ENCODE measurements at places on chromosomes 12 and 14.
A peak's percentile ranks its signal among the peaks of the same experiment; 100 is the strongest.

DNA sequence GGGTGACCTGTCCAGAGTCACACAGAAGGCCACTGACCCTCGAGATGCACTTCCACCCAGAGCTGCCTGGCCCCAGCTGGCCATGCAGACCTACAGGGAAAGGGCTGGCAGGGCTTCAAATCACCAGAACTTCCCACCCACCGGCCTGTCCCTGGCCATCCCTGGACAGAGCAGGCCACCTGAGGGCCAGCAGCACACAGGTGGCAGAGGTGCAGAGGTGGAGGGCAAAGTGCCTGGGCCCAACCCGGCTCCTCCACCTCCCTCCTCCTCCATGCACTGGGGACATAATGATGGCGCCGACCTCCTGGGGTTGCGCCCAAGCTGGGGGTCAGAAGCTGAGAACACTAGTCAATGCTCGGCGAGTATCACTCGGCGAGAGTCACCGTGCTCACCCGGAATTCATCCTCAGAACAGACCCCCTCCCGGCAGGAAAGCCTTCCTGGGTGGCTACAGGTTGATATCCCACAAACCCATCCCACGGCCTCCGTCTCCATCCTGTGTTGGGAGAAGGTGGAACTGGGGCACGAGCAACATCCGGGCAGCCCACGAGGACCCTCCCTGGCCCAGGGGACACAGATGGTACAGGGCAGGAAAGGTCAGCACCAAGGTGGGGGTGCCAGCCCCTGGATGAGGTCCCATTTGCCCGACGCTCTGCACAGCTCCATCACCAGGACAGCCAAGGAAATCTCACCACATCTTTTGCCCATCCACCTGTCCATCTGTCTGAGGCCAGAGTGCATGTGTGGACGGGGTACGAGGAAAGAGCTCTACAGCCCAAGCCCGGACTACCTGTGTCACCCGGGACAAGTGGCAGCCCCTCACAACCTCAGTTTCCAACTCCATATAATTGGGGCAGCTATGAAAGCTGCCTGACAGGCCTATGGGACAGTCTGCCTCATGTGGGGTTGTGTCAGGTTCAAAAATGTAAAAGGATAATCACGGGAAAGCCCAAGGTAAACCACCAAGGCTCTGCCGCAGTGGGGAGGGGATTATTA is 10.8 kb downstream of the BEGAIN start:
- DNase-seq: no peak

- no peak for DNase-seq
Measured at GRCh38 chr14:33786091-33786825, 164.6 kb downstream of the EGLN3 start.

GRCh38 chr12:5589054-5589453 is 157.1 kb downstream of the NTF3 start:
- DNase-seq: no peak

GRCh38 chr14:104978746-104979691 is 845 bp upstream of the AHNAK2 start:
- DNase-seq: no peak

- DNase-seq: no peak
Measured at GRCh38 chr12:68406134-68406576, 74.0 kb upstream of the MDM1 start.

- no peak for DNase-seq
Measured at GRCh38 chr12:1928439-1929121, 10.1 kb upstream of the CACNA2D4 start.

DNA sequence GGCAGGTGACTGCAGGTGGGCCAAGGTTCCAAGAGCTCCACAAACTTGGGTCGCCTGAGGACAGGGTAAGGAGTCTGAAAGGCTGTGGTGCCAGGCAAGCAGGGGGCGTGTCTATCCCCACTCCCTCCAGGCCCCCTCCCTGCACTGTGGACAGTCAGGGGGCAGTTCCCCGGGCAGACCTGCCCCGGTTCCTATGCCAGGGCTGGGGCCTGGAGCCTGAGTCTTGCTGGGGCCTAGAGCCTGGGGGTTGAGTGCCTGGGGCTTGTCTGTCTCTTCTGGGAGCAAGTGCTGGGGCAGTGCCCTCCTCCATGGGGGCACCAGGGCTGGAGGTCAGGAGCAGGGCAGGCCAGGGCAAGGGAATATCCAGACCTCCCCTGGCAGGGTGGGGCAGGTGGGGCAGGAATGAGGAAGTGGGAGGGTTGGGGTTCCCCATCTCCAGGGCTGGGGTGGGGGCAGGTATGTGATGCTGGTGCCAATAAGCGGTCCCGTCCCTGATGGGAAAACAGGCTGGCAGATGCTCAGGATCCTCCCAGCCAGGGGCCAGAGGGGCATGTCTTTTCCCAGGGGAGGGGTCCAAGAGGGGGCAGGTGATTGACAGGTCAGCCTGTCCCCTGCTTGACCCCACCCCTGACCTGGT is 11.9 kb upstream of the TNFAIP2 start:
- no peak for DNase-seq

DNA sequence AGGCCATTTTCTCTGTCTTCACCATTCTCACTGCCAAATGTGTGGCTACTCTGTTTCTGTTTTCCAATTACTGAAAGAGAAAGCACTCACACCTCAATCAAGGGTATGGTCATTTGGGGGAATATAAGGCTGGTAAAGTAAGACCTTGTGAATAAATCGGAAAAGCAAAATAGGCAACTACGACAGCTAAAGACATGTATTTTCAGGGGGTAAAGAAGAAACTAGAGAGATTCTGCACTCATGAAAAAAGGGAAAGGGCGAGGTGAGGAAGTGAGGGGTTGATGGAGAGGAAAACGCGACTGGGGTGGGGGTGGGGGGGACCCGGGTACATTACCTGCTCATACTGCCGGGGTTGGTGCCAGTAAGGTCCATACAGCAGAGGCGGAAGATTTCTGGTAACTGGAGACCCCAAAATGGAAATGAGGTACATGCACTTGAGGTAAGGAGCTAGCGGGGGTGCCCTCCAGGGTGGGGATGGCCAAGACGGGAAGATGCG is 19.3 kb downstream of the CHD8 start:
- no peak for DNase-seq

GRCh38 chr14:36767603-36768281 is 106.1 kb downstream of the PAX9 start:
- no peak for DNase-seq

DNA sequence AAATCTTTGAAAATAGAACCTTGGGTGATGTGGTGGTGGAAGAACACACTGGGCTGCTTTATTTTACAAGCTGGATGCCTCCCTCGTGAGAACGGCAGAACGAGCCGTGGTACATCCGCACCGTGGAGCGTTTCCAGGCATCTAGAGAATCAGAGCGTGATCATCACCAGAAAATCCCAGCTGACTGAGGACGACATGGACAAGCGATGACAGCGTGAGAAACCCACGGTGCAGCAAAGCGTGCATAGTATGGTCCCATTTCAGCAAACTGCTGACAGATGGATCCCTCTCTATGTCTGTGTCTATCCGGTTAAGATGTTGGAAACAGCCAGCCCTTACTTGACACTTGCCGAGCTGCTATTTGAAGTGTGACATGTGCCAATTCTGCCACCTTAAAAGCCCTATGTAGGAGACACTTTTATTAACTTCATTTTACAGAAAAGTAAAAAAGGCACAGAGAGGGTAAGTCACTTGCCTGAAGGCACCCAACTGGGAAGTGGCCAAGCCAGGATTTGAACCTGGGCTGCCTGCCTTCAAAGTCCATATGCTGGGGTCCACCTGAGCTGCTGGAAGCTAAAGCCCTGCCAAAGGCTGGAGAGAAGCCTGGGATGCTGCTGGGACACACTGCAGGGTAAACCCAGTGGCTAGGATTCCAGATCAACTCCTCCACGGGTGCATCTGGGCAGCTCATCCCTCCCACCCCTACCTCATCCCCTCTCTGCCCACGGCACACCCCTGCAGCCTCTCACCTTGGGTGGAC is 14.9 kb downstream of the SCARB1 start:
- DNase-seq: no peak

- no peak for DNase-seq
Measured at GRCh38 chr12:104172570-104172947, 34.5 kb upstream of the NFYB start.

DNA sequence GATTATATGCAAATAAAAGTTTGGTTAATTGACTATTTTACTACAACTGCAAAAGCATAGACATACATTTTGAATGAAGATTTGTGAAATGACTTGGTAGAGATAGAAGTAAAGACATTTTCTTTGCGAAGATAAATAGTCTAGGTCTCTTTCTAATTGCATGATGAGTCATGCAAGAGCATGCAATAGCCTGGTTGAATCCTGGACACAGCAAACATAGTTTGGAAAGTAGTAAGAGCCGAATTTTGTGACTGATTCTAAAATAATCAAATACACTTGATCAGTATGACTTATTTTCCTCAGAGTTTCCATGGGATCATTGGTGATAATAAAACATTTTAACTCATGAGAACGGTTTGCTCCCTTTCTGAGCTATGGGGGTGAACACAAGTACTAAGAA is 27.7 kb upstream of the CAND1 start:
- no peak for DNase-seq

GRCh38 chr14:92653162-92653651 is 95.2 kb downstream of the LGMN start:
- DNase-seq: peak; percentile 40

- peak; percentile 66 for DNase-seq
Measured at GRCh38 chr14:71320734-71321573, 413.7 kb downstream of the PCNX1 start.

DNA sequence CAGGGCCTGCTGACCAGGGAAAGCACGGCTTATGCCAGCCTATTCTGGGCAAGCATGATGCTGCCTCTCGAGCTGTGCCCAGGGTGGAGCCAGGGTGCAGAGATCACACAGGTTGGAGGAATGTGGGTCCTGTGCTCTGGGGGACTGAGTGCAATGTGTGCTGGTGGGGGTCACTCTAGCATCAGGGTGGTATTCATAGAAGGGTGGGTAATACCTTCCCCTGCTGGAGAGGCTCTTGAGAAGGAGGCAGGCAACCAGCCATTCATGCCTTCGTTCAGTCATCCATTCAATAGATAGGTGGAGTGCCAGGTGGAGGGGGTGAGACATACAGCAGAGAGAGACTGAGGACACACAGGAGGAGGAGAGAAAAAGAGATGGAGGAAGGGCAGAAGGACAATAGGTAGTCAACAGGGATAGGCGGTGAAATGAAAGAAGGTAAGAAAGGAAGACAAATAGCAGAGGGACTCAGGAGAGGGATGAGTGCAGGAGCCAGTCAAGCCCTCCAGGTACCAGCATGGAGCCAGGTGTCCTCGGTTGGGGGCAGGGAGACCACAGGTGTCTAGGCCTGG is 5.2 kb upstream of the ZNF385A start:
- DNase-seq: no peak

- no peak for DNase-seq
Measured at GRCh38 chr14:20302042-20302755, 3.6 kb downstream of the TTC5 start.

GRCh38 chr12:121786440-121786825 is 7.1 kb downstream of the RHOF start:
- DNase-seq: peak; percentile 55

DNA sequence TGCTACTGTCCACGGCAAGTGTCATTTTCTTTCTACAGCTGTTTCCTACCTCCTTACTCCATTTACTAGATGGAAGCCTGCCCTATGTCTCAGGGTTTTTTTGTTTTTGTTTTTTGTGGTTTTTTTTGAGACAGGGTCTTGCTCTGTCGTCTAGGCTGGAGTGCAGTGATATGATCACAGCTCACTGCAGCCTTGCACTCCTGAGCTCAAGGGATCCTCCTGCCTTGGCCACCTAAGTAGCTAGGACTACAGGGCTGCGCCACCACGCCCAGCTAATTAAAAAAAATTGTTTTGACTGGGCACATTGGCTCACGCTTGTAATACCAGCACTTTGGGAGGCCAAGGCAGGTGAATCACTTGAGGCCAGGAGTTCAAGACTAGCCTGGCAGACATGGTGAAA is 14.7 kb downstream of the TUBA1A start:
- no peak for DNase-seq

DNA sequence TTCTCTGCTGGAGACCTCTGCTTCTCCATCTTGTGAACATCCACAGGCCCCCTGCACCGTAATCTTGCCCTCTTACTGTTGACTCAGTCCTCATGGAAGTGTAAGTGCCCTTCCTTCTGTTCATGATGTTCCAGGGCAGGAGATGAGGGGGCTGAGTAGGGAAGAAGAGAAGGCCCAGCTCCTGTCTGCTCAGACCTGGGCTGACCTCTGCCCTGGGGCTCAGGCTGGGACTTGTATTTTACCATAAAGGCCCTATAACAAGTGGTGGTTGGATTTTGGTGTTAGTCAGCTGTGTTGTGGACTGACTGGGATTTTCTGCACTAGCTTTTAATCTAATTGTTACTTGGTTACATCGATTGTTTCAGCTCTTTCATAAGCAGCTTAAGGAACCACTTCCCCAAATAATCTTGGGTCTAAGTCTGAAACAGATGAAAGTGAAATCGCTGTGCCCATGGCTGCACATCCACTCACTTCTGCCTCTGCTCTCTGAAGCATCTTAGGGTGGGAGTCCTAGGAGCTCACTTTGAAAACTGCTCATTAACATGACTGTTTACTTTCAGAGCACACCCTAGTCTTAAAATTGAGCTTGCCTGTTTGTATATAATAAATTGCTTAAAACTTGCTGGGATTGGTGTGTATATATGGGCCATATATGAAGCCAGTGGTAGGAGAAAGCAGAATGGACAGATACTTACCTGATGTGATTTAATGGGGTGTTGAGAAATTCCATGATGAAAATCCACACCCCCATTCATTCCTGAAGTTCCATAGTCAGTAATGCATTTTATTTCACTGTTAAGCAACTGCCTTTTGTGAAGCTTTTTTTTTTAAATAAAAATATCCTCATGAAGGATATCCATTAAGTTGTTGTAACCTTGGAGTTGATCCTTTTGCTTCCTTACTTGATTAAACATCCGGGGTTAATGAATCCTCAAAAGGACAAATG is 17.7 kb downstream of the C12orf71 start:
- no peak for DNase-seq

DNA sequence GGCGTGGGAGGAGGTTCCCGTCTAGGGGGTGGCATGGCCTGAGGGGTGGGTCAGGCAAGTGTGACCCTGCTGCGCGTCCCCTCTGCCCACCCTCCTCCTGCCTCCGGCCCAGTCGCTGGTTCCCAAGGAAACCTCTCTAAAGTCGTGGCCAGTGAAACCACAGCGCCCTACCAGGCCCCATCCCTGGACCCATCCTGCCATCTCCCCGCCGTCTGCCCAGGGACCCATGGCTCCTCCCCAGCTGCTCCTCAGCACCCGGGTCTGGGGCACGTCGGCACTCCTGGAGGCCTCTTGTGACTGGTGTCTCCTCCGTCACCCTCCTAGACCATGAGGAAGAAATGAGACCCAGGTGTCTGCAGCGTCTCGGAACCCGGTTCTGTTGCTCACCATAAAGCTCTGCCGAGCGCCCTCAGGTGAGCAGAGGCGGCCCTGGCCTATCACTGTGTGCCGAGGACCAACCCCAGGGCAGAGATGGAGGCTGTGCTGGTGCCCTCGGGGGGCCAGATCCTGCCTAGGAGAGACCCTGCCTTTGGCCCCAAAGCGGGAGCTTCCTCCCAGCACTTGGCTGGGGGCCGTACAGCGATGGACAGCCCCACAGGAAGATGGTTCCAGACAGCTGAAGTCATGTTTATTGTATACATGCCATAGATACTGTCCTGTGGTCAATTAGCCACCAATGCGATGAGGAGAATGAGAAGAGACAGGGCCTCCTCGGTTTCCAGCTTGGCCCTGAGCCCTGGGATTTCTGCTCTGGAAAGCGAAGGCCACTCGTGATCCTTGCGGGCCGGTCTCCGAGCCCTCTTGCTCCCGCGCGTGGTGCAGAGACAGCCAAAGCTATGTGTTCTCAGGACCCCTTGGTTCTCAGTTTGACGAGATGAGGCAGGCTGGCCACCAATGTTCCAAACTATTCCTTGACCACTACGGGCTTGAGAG is 222.5 kb upstream of the RTL1 start:
- DNase-seq: peak; percentile 4
